AG09309 (cell line): ENCODE measurements at places on chromosomes 13 and 19.

DNA sequence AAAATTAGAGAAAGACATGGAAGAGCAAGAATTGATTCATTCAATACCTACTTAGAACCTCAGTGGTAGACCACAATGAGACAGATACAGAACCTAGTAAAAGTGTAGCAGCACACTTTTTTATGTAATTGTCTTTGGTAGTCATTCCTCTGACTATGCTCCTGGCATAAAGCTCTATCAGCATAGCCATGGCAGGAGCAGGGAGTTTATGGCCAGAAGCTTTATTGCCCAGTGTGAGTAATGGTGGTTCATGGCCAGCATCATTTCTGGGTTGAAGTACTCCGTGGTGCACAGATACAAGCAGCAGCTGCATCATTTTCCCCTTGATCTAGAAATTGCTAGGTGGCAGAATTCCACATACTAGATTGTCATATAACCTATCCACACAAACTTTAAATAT is 352.6 kb downstream of the TBC1D4 start:
- DNase-seq = peak; percentile 55

DNA sequence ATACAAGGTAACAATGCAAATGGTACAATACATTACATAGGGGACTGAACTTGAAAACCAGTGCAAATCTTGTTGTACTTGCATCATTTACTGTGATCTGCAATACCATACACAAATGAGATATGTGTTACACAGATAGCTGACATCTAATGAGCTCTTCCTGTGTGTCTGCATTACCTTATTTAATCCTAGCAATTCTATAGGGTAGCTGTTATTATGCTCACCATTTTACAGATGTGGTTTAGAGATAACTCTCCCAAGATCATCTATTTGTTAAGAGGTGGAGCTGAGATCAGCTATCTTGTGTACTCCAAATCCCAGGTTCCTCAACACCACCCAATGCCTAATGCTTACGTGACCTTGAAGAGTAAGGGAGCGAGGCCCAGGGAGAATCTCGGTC is 21.4 kb upstream of the SERP2 start:
- DNase-seq = no peak

DNA sequence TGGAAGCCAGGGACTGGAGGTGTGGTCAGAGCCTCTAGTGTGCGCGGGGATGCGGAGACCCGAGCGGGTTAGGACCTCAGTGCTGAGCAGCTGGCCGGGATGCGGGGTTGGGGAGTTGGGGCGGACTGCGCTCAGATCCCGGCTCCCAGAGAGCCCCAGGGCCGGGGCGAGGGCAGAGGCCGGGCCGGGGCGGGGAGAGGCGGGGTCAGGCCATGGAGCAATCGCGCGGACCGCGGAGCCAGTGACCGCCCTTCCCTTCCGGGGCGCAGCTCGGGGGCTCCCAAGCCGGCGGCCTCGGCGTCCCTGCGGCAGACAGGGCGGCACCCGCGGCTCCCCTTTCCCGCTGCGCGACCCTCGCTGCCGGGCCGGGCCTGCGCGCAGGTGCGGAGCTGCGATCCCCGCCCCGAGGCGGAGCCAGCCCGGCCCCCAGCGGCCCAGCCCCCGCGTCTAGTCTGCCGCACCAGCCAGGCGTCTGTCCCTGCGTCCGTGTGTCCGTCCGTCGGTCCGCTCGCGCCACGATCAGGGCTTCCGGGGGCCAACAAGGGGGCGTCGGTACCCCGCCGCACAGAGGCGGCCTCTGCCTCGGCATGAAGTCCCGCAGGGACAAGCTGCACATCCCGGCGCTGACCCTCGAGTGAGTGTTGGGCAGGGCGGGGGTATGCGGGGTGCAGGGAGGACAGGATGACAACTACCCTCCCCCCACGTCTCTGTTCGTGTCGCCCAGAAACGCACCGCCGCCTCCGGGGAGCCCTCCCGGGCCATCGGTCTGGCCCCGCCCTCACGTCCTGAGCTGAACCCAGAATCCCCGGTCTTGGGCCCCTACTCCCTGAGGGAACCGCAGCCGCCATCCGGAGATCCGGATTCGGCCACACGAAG is 12.4 kb downstream of the MAST3 start:
- no peak for DNase-seq

GRCh38 chr13:55948175-55948574 is 1192.5 kb upstream of the PRR20A start:
- DNase-seq = no peak

DNA sequence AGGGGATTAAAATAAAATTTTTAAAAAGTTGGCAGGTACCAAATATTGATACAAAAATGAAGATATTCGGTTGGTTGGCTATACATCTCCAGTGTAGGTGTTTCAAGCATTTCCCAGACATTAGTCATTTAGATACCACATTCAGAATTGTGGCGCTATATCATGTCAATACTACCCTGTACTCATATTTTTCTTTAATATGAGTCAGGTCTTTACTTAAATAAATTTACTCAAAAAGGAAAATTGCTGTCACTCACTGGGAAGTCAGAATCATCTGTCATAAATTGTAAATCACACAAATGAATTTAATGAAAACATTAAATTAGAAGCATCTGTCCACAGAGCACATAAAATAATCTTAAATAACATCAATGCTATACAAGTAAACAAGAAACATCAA is 134.2 kb downstream of the TSHZ3 start:
- DNase-seq = no peak

DNA sequence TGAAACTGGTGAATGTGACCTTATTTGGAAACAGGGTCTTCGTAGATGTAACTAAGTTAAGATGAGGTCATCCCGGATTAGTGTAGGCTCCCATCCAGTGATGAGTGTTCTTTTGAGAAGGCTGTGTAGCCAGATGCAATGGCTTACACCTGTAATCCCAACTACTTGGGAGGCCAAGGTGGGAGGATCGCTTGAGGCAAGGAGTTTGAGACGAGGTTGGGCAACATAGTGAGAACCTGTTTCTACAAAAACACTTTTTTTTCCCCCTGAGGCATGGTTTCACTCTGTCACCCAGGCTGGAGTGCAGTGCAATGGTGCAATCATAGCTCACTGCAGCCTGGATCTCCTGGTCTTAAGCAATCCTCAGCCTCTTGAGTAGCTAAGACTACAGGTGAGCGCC is 36.4 kb downstream of the FBN3 start:
- no peak for DNase-seq

DNA sequence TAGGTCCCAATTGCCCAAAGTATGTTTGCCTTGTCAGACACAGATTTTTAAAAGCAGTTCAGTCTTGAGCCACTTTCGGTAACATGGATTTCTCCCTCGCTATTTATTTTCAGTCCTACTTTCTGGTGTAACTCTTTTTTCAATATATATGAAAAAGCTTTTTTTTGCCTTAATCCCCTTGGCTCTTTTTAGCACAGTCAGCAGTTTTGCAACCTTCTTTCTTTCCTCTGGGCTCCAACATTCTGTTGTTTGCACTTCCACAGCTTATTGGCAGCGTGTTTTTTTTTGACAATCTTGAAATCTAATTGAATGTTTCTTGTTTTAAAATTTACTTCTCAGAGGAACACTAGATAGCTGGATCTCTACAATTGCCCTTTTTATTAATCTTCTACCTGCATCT is 429.3 kb upstream of the NBEA start:
- DNase-seq = no peak

DNA sequence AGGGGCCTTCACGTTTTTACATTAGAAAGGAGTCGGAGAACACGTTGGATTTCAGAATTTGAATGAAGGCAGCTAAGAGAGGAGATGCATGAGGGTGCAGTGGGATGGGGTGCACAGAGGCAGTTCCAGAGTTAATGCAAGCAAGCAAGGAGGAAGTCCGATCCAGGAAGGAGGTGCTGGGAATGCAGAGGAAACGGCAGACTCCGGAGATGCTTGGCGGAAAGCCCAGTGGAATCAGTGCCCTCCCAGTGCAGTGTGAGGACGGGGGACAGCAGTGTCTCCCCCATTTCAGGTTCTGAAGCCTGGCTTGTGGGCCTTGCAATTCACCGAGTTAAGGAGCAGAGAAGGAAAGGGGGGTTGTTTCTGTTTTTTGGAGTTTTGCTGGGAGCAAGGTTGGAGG is 100.4 kb downstream of the COL4A2 start:
- DNase-seq = no peak

GRCh38 chr13:38167164-38167822 is 182.4 kb upstream of the UFM1 start:
- DNase-seq = no peak

DNA sequence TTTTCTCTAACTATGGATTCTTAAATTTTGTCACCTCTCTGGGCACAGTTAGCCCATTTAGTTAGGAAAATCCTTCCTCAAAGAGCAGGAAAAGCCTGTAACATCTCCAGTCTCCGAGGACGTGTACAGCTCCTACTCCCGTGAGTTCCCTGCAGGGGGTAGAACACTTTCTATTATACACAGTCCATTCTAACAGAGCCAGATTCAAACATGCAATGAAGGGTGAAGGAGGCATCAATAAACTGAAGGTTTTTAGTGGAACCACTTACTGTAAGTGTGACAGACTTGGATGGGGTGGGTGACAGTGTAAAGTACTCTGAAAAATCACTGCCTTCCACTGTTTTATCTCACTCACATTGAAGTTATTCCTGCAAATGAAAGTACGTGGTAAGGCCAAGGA is 204.7 kb upstream of the DACH1 start:
- no peak for DNase-seq

GRCh38 chr13:94716016-94716415 is 3.7 kb upstream of the SOX21 start:
- no peak for DNase-seq

- DNase-seq = no peak
These were observed 9.6 kb upstream of the TIMM44 start for GRCh38 chr19:7953060-7953459.

DNA sequence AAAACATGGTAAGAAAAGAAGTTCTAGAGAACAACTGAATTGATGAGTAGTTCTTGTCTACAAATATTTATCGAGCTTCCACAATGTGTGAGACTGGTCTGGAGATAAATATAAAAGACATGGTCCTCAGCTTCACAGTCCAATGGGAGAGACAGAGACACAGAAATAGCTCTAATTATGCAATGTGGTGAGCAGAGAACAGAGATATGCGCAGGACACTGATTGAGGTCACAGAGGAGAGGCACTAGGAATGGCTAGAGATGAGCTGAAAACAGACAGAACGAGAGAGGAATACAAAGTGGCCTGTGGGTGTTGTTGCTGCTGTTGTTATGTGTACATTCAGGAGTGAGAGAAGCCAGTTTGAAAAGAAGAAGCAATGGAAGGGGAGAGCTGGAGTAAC is 53.2 kb downstream of the GPALPP1 start:
- DNase-seq = no peak

DNA sequence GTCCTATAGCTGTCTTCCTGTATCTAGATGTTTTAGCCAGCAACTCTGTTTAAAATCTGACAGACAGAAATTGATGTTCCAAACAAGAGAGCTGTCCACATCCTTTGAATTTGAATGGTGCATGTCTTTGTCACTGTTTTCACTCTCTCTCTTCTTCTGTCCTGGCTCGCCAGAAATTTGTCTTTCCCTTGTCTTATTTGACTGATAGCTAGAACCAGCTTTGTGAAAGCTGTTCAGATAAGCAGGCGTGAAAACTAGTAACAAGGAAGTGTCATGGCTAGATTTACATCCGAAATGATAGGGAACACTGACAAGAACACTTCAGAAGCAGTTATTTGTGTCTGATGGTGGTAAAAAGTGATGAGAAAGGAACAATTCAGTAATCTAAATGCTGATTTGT is 354.9 kb upstream of the SLITRK1 start:
- no peak for DNase-seq

DNA sequence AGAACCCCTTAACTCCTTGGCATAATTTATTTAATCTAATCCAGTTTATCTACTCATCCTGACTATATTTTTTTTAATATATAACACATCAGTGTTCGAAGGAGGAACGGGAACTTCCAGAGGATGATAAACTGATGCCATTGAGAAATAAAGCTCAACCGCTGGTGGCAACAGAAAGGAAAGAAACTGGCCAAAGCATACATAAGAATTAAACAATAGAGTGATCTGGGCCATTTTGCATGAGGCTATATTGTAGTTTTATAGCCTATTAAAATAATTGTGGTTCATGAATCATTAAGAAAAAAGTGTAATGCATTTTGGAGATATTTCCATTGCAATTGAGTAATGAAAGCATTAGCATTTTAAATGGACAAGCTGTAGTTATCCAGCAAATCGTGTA is 94.2 kb downstream of the FRY start:
- DNase-seq = peak; percentile 92

- no peak for DNase-seq
These were observed 96.0 kb downstream of the UBL3 start for GRCh38 chr13:29754473-29754806.

GRCh38 chr13:66634384-66634783 is 595.8 kb downstream of the PCDH9 start:
- DNase-seq = no peak

DNA sequence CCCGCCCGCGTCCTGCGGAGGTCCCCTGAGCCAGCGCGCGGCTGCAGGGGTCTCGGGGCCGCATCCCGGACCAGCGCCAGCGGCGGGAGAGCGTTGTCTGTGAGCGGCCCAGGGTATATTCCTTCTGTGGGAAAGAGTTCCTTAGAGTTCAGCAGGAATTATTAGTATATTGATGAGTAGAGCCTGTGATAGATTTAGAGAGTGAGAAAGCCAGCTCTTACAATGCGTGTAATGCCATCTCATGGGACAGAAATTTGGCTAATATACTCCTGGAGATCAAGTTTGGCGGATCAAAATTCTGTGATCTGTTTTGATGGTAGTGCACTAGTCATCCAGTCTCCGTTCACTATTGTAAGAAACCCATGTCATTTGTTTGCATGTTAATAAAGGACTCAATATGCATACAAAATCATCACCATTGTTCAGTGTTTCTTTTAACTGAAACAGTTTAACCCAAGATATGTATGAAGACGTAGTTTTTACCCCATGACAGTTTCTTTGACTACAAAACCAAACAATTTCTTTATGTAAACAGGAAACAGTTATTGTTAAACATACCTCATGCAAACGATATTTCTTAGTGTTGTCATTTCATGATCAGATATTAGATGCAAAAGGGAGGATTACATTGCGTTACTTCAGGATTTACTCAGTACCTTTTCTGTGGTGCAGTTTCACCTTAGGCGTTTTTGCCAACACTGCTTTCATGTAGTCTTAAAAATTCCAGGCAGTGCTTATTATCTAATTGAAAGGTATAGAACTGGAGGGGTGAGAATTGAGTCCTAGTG is 9.9 kb downstream of the TNFRSF19 start:
- no peak for DNase-seq
